Central memory CD8-positive, alpha-beta T cell (primary cell): ENCODE measurements at places on chromosomes 1 and 21.

DNA sequence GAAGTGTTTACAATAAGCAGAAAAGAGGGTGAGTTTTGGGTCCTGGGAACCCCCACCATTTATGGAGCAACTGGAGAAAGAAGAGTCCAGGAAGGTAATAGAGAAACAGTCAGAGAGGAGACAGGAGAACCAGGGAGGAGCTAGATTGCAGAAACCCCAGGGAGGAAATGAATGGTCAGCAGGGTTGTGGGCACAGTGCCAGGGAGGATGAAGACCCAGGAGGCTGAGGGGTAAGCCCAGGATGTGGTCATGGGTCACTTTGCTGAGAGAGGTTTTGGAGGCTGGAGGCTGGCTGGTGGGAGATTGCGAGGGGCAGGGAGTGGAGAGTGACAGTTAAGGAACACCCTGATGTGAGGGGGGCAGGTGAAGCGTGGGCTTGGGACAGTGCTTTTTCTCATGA, 169.9 kb upstream of the CSF3R start:
- DNase-seq, result no peak

DNA sequence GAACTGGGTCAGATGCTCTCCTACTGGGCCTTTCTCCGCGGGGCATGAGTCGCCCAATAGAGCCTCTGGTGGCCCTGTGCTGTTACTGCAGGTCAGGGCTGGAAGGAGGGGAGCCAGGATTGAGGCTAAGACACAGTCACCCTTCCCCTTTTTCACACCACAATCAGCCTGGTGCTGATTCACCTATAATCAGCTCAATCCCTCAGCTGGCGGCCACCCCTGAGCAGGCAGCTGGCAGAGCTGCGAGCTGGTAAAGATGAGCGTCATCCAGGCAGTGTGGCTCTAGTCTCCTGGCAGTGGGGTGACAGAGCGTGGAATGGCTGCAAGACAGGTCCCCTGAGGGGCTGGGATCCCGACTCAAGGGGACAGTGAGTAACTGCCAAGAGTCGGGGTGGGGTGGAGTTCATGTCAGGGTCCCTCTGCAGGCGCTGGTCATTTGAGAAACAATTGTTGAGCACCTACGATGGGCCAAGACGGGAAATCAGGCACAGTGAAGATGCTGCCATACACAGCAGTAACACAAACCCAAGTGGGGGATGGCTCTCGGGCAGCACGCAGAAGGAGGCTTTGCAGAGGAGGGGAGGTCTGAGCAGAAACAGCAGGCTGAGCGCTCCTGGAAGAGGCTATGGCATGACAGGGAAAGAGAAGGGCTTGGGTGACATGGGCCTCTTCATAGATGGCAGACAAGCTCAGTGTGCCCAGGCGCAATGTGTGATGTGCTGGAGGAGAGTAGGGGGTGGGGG, 21.8 kb downstream of the ATF3 start:
- DNase-seq, result peak; percentile 40

- no peak for DNase-seq
Observed at GRCh38 chr1:14930247-14930965, 223.1 kb upstream of the TMEM51 start.

GRCh38 chr1:212946872-212947271, 3.5 kb upstream of the VASH2 start:
- DNase-seq, result no peak

GRCh38 chr1:58156124-58156468, 390.4 kb downstream of the OMA1 start:
- no peak for DNase-seq

- no peak for DNase-seq
Observed at GRCh38 chr1:108615544-108615943, 45.3 kb downstream of the HENMT1 start.

DNA sequence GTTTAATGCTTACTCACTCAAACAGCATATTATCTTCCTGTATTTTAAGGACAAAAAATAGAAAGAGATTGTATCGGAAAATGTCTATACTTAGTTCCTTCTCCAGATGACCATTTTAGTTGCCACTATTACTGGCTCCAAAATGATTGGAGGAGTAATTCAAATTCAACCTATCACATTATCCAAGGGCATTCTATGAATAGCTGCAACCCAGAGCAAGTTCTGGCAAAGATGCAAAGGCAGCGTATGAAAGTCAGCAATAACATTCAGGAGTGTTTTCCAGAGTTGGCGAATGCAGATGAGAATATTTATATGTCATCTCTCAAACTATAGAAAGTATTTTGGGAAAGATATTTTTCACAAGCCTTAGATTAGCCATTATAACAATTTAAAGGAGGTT, 389.8 kb upstream of the ADGRL2 start:
- no peak for DNase-seq

DNA sequence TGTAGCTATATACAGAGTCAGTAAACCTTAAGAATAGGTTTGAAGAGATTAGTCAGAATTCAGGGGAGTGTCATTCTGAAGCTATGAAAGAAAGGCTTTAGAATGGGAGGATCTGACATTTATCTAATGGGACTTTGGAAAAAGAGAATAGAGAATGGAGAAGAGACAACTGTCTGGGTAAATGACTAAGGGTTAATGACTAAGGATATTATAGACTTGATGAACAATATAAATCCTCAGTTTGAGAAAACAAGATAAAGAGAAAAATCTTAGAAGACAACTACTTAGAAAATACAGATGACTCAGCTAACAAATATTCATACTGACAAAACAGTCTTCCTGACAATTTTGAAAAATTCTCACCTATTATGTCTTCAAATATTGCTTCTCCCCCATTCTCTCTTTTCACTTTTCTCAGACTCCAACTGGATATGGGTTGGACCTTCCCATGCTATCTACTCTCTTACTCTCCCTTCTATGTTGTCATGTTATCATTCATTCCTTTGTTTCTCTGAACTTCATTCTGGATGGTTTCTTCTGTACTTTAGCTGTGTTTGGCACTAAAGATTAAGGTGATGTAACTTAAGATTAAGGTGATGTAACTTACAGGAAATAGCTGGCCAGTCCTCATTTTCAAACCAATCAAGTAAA, 20.4 kb downstream of the SLC16A1 start:
- DNase-seq, result no peak

GRCh38 chr1:212743901-212744475, 44.3 kb upstream of the BATF3 start:
- DNase-seq, result no peak

GRCh38 chr1:59768792-59769735, 45.7 kb upstream of the HOOK1 start:
- no peak for DNase-seq

DNA sequence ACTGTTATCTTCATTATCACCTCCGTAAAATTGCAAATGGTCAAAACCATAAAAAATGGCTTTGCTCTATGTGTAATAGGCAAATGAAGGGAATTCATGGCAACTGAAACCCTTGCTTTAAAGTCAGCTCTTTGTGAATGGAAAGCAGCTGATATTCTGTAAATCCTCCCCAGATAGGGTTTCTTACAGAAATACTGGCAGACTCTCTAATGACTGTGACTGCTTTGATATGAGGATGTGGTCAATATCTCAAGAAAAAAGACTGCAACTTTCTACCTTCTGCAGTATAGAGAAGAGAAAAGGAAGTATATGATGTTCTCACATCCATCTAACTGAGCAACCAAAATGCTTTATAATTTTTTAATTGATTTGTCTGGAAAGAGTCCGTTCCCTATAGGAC, 193.1 kb downstream of the ST6GALNAC3 start:
- DNase-seq, result no peak

GRCh38 chr1:13763222-13763621, 63.2 kb downstream of the PRDM2 start:
- no peak for DNase-seq

- DNase-seq, result no peak
Observed at GRCh38 chr21:46392921-46393320, 65.8 kb upstream of the DIP2A start.
